ENCODE measurements at places on chromosomes 12 and 14.

DNA sequence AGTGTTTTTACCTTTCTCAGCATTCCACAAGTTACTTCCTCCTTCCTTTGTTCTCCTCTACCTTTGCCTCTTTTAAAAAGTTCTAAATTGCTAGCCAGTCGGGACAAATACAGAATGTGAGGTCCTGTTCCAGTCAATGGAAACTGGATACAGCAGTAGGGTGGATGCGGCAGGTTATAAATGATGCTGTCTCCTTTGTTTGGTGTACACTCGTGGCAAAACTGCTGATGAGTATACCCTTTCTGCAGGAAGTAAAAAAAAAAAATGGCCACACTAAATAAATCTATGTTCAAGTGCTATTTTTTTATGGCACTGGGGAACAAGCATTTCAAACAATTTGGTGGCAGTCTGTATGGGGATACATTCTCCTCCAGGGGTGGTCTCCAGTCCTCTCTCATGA lies 27.5 kb downstream of the KLRK1 start:
- DNase-seq, result no peak

- DNase-seq, result no peak
Observed at GRCh38 chr12:90543841-90544240, 411.1 kb downstream of the CCER1 start.

- DNase-seq, result no peak
Observed at GRCh38 chr12:47223031-47223847, 143.5 kb upstream of the AMIGO2 start.

GRCh38 chr14:104965561-104966231 lies 12.5 kb downstream of the AHNAK2 start:
- no peak for DNase-seq

- no peak for DNase-seq
Observed at GRCh38 chr12:19014240-19014639, 115.3 kb upstream of the PLEKHA5 start.

Data from T-helper 2 cell (primary cell).